ENCODE measurements at places on chromosomes 16 and 17. TPM values are rescaled to one million over a fixed set of nuclear protein-coding genes. Genes with fewer than 3 reads are reported as not detected.

The PCYT2 gene
- 17.5 TPM for total RNA-seq

The BBS2 gene
- total RNA-seq, result 60.8 TPM

The CPHXL gene
- total RNA-seq, result not detected

The C16orf92 gene
- not detected for total RNA-seq

The GRB7 gene
- 46.4 TPM for total RNA-seq

The ITGAL gene
- 0.45 TPM for total RNA-seq

The OTOA gene
- 0.25 TPM for total RNA-seq

DNA sequence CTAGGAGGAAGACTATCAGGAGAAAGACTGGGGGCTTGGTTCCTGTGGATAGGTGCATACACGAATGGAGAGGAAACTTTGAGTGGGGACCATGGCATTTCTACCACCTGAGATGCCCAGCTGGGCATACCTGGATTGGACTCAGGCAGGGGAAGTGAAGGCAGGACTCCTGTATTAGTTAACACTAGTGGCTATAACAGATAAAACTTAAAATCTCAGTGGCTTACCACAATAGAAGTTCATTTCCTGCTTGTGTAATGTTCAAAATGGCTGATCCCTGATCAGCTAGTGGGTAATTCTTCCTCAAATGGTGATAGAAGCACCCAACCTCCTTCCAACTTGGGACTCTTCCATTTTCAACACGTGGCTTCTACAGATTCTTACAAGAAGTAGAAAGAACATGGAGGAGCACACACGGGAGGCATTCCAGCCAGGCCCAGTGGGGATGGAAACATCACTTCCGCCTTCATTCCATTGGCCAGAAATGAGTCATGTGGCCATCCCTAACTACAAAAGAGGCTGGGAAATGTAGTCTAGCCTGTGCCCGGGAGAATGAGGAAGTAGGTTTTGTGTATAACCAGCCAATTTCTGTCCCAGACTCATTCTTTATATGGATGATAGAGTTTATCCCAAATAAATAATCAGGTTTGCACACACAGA, 112.1 kb downstream of the UTP18 start:
- no peak for DNase-seq

- no peak for DNase-seq
These were observed at the start of gene LPO for GRCh38 chr17:58238147-58238634. LPO (plus strand) TSS chr17:58238584; CDS start chr17:58242980, 4,396 bp downstream.

DNA sequence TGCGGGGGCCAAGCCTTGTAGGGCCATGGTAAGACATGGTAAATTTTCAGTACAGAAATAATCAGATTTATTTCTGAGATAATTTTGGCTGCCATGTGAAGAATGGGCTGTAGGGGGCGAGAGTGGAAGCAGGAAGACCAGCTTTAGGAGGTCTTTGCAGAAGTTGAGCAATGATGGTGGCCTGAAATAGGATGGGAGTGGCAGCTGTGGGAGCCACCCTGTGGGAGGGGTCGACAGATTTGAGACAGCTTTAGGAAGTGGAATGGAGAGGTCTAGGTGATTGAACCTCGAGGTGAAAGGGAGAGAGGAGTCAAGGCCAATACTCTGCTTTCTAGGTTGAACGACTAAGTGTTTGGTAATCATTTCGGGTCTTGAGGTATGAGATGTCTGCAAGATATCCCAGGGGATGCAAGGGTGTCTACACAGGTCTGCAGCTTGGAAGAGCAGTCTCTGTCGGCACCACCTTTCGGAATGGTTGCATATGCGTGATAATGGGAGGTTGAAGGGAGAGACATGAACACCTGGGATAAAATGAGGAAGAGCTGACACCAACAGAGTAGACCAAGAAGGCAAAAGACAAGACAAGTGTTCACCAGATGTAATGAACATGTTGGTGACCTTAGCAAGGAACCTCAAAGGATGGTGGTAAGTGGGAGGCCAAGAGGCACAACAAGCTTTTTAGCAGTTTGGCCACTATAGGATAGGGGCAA, 4.2 kb upstream of the ATXN7L3 start:
- no peak for DNase-seq

DNA sequence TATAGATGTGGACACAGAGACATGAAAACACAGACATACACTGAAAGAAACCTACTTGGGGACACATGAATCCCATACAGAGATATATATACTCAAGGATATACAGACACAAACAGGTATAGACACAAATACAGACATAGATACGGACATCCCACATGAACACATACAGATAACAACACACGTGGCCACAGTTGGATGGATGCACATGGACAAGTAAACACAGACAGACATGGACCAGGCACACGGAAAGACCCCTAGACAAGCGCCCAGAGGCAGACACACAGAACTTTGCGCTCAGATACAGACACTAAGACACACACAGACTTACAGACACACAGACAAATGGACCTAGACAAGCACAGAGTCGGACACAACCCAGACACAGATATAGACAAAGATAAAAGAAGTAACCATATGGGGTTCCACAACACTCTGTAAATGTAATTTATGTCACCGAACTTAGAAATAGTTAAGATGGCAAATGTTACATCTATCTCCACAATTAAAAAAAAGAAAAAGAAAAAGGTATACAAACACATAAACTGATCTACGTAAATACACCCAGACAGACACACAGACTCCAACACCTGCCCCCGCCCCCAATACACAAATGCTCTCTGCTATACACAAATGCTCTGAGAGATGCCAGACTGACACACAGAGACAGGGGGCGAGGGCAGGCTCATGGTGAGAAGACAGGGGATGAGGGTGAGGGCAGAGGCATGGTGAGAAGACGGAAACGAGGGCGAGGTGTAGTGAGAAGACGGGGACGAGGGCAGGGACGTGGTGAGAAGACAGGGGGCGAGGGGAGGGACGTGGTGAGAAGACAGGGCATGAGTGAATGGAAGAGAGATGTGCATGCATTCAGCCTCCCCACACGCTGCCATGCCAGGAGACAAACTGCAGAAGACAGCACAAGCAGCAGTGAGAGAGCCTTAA, 118.3 kb downstream of the SMG6 start:
- no peak for DNase-seq

- no peak for DNase-seq
These were observed 178.9 kb downstream of the IRX3 start for GRCh38 chr16:54107583-54108202.

DNA sequence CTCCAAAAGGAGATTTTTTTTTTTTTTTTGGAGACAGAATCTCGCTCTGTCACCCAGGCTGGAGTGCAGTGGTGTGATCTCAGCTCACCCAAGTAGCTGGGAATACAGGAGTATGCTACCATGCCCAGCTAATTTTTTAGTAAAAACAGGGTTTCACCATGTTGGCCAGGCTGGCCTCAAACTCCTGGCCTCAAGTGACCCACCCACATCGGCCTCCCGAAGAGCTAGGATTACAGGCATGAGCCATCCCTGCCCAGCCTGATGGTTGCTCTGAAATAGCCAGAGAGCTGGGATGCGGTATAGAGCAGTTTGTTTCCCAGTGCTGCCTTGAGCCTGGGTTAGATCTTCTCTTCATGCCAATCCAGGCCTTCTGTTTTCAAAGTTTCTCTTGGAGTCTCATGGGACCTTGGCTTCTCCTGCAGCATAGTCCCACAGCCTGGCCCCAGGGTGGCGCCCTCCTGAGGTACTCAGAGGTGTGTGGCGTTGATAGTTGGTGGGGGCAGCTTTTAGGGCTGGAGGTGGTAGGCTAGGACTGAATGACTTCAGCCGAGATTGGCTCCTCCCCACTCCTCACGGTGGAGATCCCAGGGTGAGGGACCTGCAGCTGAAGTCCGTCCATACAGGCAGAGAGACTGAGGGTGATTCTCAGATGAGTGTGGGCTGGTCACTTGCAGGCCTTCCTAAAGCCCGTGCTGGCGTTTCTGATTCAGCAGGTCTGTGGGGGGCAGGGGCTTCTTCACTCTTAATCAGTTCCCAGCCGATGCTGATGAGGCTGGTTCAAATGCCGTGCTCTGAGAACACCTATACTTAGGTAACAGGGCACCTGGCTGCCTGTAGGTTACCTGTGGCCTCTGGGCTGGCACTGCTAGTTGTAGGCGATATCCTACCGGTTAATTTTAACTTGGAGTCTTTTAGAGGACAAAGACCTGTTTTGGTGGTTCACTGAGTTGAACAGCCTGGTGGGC, 52.0 kb downstream of the TNFRSF13B start:
- DNase-seq, result no peak

DNA sequence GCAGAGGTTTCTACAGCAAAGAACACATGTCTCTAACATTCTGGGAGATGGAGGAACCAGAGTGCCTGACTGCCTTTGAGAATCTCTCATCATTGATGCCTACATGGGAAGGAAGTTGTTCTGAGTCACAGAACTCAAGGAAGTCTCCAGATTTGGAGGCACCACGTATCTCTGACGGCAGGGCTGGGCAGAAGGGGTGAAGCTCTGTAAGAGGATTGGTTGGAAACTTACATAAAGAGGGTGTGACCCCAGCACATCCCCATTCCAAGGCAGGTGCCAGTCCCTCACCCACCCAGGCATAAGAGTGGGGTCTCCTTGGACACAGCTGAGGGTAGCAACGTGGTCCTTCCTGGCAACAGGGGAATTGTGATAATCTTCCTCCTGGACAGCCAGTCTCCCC, 17.4 kb downstream of the TNFRSF13B start:
- no peak for DNase-seq

- DNase-seq, result no peak
These were observed 45.9 kb downstream of the STH start for GRCh38 chr17:46044989-46045388.

DNA sequence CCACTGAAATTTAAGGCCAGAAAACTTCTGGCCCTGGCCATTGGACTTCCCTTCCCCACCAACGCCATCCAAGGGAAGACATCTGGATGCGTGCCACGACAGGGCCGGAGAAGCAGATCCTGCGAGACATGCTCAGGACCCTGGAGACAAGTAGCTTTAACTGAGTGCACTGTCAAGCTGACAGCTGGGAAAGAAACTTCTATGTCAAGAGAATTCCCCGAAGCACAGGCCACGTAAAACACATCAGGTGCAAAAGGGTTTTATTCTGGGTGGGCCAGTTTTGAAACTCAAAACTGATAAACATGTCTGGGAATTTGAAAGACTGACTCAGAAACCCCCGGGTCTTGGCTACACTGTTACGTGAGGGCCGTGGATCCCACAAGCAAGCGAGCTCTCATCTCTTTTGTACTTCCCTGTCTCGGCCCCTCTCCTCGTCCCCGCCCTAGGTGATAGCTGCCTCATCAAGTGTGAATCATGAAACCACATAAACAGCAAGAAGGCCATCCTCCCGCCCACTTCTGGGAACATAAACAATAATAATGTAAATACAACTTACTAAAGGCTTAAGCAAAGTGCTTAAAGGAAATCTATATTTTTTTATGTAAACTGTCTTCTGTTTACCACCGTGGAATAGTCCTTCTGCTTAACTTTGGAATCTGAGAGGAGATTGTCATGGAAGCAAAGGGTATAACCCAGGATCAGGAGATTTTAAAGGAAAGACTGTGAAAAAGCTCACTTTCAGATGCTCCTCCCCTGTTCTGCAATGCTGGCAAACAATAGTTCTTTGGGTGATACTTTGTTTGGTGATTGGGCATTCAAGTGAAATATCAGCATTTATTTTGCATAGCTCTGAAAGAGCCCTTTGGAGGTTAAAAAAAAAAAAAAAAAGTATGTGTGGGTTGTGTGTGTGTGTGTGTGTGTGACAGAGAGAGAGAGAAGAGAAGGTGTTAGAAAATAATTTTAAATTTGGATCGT, 406.0 kb upstream of the MAF start:
- no peak for DNase-seq

GRCh38 chr17:20968913-20969616, 73.7 kb downstream of the USP22 start:
- DNase-seq, result no peak

Measured in mesothelial cell of epicardium (in vitro differentiated cells).